Karpas-422 (cell line): ENCODE measurements at places on chromosomes 12 and 14.

DNA sequence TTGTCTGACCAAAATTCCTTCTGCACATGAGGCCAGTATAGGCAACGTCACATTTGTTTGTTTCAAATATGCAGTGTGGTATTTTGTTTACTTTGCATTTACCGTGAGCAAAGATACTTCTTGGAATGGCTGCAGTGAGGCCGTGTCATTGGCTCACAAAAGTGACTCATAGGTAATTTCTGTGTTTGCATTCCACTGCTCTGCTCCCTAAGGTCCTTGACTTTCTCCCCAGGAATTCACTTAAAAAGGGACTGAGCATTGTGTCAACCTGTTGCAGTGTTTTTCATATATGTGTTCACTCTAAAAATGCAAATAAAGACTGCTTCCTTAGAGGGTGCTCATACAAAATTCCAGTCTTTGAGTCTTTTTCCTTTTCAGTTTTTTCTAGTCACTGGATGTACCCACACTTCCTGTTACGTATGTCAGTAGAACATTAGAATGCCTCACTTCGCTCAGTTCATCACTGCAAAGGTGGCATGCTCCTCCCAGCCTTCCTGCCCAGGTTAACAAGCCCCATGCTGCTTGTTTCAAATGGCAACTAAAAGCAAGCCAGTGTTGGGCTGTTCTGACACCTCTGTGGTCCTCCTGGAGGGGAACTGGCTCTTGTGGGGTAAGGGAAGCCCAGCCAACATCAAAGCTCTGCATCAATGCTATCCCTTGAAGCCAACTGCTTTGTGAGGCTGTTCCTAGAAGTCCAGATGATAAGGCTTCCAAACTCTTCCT, 9.1 kb downstream of the C12orf76 start:
- DNase-seq: no peak

GRCh38 chr12:130139567-130140421, 22.5 kb upstream of the FZD10 start:
- DNase-seq: no peak

- no peak for DNase-seq
Observed at GRCh38 chr12:571795-572531, 91.3 kb downstream of the NINJ2 start.

DNA sequence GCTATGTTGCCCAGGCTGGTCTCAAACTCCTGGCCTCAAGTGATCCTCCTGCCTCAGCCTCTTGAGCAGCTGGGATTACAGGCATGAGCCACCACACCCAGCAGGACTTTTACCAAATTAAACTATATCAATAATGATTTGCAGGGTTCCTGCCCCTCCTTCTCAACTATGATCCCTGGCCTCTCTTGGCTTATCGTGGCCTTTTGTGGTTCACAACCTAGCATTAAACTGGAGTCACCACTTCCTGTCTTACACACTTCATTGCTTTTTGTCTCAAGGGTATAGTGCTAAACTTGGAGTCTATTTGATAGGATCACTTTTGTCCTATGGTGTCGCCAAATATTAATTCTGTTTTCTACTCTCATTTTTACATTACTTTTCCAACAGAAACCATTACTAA, 64.5 kb downstream of the SEC23A start:
- peak; percentile 73 for DNase-seq

- peak; percentile 53 for DNase-seq
Observed at GRCh38 chr12:93468008-93468371, 676 bp downstream of the MRPL42 start.

- DNase-seq: no peak
Observed at GRCh38 chr12:93466625-93467350, 526 bp upstream of the MRPL42 start.
